Left renal pelvis (tissue), 4 donors: ENCODE measurements at places on chromosomes 3 and 15.
A peak's percentile ranks its signal among the peaks of the same experiment; 100 is the strongest.

DNA sequence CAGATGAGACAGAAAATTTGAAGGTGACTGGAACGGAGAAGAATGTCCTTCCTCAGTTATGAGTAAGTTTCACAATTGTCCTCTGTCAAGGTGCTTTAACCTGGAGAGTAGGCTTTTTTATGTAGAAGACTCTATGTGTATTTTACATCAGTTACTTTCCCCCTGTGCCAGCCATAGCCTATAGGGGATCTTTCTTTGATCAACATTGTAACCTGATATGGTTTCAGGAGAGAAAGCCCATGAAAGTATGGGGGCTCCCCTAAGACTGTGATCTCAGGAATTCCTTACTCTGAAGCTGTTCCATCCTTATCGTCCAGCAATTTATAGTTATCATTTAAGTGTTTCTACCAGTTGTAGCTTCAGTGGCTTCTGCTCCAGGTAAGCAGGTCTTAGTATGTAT, 1076.3 kb upstream of the EPHA6 start:
- DNase-seq = no peak

DNA sequence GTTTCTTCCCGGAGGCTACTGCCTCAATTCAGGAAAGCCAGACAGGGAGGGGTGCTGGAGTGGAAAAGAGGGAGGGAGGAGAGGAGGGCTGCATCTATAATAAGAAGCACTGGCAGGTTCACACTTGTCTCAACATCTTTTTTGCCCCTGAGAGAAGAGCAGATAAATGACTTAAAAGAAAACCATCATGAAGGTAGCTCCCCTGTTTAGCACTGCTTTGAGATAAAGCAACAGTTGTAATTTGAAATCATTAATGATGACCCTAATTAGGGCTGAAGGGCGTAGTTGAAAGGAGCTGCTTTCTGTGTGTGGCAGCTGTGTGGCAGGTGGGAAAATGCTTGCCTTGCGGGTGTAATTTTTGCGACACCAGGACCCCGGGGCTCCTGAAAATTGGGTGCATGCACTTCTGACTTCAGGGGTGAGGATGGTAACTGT, 222.8 kb upstream of the IL12A start:
- DNase-seq = no peak

- no peak for DNase-seq
Observed at GRCh38 chr3:13597661-13598060, 48.7 kb downstream of the FBLN2 start.

GRCh38 chr3:46065294-46065705, 38.0 kb upstream of the XCR1 start:
- DNase-seq = no peak

DNA sequence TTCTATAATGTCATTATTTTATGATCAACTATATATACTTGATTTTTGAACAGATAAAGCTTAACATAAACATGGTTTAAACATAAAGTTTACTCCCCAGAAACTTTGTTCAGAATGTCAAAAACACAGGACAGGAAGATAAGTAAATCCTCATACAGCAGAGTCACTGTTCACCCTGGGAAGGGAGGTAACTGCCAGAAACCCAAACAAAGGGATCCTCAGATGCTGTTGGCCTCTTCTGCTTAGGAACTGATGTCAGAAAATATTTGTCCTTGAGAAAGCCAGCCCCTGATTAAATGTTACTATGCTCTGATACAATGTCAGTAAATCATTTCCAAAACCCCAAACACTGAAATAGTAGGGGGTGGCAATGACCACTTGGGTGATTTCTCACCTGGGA, 185.3 kb downstream of the TJP1 start:
- no peak for DNase-seq

DNA sequence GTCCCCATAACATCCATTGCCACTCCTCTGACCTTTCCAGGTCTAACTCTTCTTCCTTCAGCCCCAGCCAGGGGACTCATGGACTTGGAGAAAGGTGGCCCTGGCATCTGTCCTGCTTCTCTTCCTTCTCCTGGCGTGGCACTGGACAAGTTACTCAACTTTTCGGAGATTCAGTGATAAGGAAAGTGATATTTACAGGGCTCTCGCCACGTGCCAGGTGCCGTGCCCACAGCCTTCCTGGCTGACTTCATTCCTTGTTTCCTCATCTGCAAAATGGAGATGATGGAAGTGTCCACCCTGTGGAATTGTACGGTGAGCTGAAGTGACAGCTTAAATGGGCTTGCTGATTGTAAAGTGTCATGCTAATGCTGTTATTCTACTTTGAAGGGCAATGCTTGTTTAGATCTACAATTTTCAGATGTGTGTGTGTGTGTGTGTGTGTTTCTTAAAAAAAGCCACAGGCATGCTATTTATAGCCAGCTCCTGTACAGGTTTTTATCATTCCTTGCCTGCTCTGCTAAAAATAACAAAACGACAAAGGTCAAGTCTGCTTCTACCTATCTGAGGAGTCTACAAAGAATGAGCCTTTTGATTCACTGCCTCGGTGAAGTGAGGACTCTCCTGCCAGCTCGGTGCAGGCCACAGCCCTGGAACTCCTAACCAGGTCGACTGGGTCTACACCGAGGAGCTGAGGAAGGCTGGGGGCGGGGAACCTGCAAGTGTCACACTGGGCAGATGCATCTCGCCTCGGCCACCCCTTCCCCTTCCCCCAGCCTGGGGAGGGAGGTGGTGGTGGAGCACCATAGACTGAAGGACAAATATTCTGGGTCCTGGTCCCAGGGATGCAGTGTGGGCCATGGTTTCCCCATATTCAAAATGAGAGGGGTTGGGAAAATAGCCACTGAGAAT, 11.4 kb upstream of the ATP2B2 start:
- no peak for DNase-seq

GRCh38 chr3:66473181-66473580, 27.6 kb downstream of the LRIG1 start:
- DNase-seq = no peak

- no peak for DNase-seq
Observed at GRCh38 chr15:58247855-58248842, 110.0 kb downstream of the AQP9 start.

- no peak for DNase-seq
Observed at GRCh38 chr15:72163719-72164118, 33.9 kb downstream of the GRAMD2A start.

DNA sequence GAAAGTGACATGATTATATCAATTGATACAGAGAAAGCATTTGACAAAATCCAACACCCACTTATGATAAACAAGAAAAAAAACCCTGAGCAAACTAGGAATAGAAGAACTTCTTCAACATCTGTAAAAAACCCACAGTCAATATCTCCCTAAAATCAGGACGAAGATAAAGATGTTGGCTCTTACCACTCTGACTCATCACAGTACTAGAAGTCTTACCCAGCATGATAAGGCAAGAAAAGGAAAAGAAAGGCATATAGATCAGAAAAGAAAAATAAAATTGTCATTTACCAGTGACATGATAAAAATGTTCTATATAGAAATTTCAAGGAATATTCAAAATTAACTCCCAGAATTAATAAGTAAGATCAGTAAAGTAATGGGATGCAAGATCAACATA, 7.2 kb upstream of the FBXW12 start:
- DNase-seq = no peak

- DNase-seq = peak; percentile 26
Observed at GRCh38 chr3:124928333-124929202, 6.0 kb downstream of the MUC13 start.

DNA sequence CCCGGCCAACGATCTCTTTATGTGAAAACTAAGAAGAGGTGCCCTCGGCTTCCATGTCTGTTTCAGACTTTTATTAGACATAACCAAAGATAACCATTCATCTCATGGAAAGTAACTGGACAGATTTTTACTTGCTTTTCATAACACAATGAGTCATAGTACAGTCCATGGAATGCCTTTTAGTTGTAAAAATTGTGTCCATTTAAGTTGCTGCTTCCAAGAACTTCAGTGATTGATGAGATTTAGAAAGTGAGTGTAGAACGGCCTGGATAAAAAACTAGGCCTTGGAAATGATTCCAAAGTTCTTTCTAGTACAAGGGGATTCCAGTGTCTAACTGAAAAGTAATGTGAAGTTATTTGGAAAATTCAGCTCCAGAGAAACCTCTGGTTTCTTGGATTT, 10.8 kb downstream of the EIF2AK4 start:
- DNase-seq = no peak

DNA sequence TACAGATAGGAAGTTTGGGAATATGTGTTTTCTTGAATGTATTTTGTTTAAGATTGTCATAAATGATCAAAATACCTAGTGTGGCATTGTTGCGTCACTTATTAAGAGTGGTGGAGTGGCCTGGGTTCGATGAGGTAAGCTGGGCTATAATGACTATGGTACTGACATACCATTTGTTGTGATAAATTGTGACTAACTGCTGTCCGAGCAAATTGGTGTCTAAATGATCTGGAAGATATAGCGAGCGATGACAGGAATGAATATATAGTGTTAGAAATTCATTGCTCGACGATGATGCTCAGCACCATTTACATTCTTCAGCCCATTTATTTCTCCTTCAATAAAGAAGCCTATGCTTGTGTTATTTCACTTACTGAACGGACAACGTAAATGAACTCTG, 123.3 kb downstream of the MCTP2 start:
- no peak for DNase-seq

DNA sequence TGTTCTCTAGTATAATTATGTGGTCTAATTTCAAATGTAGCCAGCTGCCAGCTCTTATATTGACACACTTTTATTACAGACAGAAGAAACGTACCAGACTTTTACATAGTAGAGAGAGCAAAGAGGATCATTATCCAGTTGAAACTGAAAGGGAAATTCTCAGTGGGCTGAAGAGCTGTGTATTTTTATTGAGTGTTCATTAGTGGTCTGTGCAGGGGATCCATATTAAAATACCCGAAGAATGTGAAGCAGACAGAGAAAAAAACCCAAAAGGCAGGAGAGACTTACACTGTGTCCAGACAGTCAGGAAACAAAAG, 41.3 kb downstream of the MYRIP start:
- no peak for DNase-seq

- DNase-seq = no peak
Observed at GRCh38 chr3:16058521-16058920, 116.0 kb upstream of the GALNT15 start.

DNA sequence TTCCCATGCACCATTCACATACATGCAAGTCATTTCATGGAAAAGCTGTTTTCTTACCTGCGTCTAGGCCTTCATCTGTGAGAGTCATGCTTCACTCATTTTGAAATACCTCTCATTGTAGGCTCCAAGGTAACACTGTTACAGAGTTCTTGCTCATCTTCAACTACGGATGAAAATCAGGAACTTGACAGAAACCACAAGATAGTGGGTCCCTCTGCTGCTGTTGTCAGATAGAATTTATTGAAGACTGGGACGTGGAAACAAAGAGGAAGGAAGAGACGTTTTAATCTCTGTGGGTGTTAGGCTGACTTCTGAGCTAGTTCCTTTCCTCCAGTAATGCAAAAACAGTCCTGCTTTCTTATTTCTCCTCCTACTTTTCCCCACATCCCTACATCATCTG, at the start of gene P2RY14:
TSS of gene P2RY14 (minus strand) at position 313 of the 400 bp plus-strand sequence. CDS start 64,226 bp downstream, outside the sequence.
- DNase-seq = no peak

GRCh38 chr3:129276385-129276784, 2.3 kb upstream of the HMCES start:
- no peak for DNase-seq

GRCh38 chr15:51738553-51738952, 1.1 kb upstream of the LYSMD2 start:
- DNase-seq = no peak

DNA sequence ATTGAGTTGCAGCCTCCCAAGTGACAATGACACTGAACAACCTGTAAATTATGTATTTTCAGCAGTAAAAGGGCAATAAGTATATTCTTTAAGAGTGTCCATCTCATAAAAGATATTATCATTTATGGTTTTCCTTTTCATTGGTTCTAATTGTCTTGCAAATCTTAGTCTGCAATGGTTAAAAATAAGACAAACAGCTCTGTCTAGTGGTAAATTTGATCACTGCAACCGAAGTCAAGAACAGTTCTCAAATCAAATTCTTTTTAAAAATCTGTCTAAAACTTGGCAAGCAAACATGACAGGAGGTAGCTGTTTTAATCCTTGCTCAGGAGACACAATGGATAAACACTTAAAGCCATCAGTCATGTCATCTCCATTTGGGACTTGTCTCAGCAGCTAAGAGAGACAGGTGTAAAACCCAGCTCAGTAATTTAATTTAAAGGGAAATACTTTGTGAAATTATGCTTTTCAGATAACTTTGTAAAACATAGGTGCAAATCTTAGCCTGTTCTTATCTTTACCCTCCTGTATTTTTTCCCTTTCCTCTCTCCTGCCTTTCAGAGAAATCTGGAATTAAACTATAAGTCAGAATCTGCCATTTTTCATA, 150.3 kb upstream of the ARHGEF26 start:
- no peak for DNase-seq

DNA sequence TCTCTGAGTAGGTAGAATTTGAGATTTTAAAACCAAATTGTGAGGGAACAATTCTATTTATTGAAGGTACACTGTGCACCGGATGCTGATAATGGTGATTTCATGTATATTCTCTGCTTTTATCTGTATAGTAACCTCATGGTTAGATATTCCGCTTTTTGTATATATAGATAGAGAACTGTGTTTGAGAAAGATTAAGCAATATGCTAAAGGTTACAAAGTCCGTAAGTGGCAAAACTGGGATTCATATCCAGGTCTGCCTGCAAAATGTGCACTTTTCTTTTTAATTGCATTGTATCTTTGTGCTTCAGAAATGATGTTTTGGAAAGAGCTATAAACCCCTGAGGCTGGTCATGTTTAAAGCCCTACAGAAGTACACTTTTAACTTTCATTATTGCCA, 635.4 kb upstream of the NECTIN3 start:
- no peak for DNase-seq

- no peak for DNase-seq
Observed at GRCh38 chr3:34073961-34074360, 275.5 kb downstream of the PDCD6IP start.

DNA sequence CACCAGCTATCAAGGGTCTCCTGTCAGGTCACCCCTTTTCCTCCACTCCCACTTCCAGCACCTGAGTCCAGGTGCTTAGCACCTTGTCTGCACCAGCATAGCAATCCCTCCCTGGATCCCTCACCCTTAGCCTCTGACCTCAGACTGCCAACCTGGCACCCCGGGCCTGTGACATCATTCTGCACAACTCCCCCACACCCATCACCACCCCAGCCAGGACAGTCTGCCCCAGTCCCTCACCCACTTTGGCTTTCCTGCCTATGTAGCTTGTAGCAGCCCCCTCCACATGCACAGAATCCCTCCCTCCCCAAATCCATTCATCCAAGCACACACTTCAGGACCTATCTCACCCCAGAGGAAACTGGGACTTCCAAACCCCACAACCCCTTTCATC, 819 bp upstream of the PLXNB1 start:
- DNase-seq = no peak

- no peak for DNase-seq
Observed at GRCh38 chr3:172573422-172573821, 50.2 kb upstream of the TNFSF10 start.
